Mesenteric fat pad (tissue), 1 donor: ENCODE measurements at places on chromosomes 16 and 17. TPM values are rescaled to one million over a fixed set of nuclear protein-coding genes. Genes with fewer than 3 reads are reported as not detected.

GRCh38 chr17:45430738-45431530 is 1.7 kb downstream of the ARHGAP27 start:
- DNase-seq, result no peak

RAB34 gene
- 43.3 TPM for total RNA-seq

DNA sequence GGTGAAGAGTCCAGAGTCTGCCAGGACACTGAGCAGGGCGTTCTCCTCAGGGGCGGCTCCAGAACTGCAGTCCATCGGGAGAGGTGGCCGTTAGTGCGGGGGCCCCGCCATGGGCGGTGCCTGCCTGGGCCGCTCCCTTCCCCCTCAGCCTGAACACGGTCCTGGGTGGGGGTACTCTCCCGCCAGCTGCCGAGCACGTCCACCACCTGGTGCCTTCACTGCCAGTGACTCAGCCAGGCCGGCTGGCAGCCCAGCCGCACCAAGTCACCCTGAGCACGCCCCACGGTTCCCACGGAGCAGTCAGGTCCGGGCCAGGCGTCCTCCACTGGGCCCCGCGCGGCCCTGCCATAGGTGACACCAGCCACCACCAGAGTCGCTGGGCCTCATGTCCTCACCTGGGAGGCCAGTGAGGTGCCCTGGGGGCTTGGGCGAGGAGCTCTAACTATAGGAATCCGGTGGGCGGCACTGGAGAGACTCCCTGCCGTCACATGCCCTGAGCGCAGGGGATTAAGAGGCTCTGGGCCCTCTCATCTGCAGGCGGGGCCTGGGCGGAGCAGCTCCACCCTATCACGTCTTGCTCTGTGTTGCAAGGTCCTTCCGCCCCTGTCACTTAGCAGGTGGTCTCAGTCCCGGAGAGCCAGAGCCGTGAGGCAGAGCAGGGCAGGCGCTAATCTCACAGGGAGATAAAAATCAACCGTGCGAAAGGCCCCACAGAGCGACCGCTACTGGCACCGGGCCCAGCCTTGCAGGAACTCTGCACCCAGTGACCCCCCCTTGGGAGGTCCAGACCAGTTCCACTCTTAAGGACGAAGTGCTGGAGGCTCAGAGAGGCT is 14.3 kb downstream of the PIEZO1 start:
- no peak for DNase-seq

GRCh38 chr16:75837264-75837663 is 111.0 kb upstream of the CPHXL start:
- DNase-seq, result no peak

ZNF469 gene
- 2.5 TPM for total RNA-seq
